ENCODE measurements at places on chromosomes 5 and 9. TPM values are rescaled to one million over a fixed set of nuclear protein-coding genes. Genes with fewer than 3 reads are reported as not detected.

The GPR107 gene
- 43.0 TPM for total RNA-seq

The FGF10 gene
- total RNA-seq, result not detected

The DBH gene
- total RNA-seq, result not detected

The SPINK13 gene
- total RNA-seq, result not detected

The ANKRD55 gene
- not detected for total RNA-seq

The MRPL41 gene
- total RNA-seq, result 86.4 TPM

The PCDHGB6 gene
- 0.23 TPM for total RNA-seq

The SPATA31A3 gene
- total RNA-seq, result not detected

Measured in Panc1 (cell line).